Activated CD8-positive, alpha-beta memory T cell treated with anti-CD3 and anti-CD28 coated beads, Interleukin-2, amount 10 ng/mL, durations not matched to agents 7 days and 5 days (primary cell): ENCODE measurements at places on chromosomes 11 and 22. TPM values are rescaled to one million over a fixed set of nuclear protein-coding genes. Genes with fewer than 3 reads are reported as not detected.

DNA sequence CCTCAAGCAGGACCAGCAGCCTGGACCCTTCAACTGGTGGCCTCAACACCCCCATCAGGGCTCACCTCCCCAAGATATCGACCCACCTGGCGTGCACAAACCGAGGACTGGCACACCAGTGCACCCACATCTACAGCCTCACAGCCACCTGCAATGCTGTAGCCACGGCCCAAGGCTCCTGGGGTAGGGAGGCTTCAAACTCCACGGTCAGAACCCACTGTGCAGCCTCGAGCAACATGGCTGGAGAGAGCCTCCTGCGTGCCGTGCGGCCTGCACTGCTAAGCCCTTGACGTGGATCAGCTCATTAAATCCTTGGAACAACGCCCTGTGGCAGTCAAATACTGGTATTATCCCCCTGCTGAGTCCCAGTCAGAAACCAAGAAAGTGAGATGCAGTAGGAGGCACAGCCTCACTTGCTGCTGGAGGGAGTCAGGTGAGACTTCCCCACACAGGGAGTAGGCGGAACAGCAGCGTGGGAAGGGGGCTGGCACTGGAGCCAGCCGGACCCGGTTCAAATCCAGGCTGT is 4.6 kb downstream of the CARD10 start:
- no peak for DNase-seq

SCARF2 gene
- 1.1 TPM for total RNA-seq

MS4A8 gene
- total RNA-seq = not detected

SEC14L2 gene
- total RNA-seq = 4.8 TPM

LGR4 gene
- total RNA-seq = 0.42 TPM

- DNase-seq = no peak
Observed at GRCh38 chr22:46749682-46750529, 11.9 kb upstream of the CERK start.

OR51E2 gene
- not detected for total RNA-seq

DNA sequence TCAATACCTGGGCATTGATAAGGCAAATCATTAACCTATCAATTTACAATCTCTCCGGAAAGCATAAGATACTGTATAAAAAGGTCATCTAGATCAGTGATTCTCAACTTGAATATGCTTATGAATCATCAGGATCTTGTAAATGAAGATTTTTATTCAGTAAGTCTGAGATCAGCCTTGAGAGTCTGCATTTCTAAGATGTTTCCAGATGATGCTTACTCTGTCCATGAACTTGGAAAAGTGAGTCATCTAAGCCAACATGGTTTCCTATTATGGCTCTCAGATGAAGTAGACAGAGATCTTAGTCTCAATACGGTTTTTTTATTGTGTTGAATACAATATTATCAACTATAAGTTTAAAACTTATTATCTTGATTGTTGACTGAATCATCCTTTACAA is 226.4 kb upstream of the KIRREL3 start:
- DNase-seq = no peak

NELL1 gene
- total RNA-seq = not detected

DNA sequence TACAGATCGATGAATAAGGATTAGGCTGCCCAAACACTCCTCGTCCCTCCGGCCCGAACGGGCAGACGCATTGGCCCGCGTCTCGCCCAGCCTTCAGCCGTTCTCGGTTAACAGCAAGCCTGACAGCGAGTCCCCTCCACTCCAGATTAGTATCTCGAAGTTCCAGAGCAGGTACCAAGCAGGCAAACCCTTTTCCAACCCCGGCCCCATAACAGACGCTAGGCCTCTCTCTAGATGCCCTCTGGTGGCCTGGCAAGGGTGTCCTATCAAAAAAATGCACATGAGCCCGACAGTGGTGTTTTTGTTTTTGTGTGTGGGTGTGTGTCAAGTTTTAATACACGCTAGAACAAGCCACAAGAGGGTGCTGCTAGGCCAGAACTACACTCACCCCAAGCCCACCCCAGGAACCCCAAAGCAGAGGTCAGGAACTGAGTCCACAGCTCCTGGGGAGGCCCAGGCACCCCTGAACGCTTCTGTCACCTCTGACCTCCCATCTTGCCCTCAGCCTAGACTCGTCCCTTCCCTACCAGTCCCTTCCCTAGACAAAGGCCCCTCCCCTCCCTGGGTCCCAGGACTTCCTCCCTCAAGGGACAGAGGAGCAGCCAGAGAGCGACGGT is 658 bp upstream of the ARFGAP2 start:
- DNase-seq = peak; percentile 87

OR5T1 gene
- not detected for total RNA-seq

P2RY6 gene
- not detected for total RNA-seq

GRCh38 chr11:128941573-128942271 is 949 bp downstream of the TP53AIP1 start:
- no peak for DNase-seq

- DNase-seq = peak; percentile 49
Observed at GRCh38 chr11:61787928-61788491, 4.4 kb downstream of the TMEM258 start.

GRCh38 chr11:84408946-84409411 is 1122.8 kb upstream of the CCDC90B start:
- DNase-seq = no peak

GRCh38 chr22:30196141-30196879 is 50.2 kb downstream of the LIF start:
- DNase-seq = no peak

- DNase-seq = no peak
Observed at GRCh38 chr11:118592616-118593367, 14.6 kb upstream of the PHLDB1 start.

MS4A4A gene
- total RNA-seq = not detected

DNA sequence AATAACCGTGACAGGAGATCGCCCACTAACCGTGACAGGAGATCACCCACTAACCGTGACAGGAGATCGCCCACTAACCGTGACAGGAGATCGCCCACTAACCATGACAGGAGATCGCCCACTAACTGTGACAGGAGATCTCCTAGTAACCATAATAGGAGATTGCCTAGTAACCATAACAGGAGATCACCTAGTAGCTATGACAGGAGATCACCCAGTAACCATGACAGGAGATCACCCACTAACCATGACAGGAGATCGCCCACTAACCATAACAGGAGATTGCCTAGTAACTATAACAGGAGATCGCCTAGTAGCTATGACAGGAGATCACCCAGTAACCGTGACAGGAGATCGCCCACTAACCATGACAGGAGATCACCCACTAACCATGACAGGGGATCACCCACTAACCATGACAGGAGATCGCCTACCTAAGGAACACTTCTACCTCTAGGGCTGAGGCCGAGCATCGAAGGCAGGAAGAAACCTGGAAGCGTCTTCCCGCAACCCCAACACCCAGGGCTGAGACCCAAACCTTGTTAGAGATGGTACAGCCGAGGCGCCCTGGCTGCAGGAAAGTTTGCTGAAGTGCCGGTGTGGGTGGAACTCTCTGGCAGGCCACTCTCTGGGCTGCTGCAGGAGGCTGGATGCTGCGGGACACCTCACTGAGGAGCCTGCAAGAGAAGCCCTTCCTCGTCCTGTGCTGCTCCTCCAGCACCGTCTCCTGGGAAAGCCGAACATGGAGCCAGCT is 67.5 kb upstream of the THY1 start:
- DNase-seq = no peak

GRCh38 chr11:10742460-10743208 is 8.4 kb upstream of the CTR9 start:
- peak; percentile 72 for DNase-seq

GRCh38 chr22:30694171-30694639 is 469 bp upstream of the OSBP2 start:
- DNase-seq = peak; percentile 74

DNA sequence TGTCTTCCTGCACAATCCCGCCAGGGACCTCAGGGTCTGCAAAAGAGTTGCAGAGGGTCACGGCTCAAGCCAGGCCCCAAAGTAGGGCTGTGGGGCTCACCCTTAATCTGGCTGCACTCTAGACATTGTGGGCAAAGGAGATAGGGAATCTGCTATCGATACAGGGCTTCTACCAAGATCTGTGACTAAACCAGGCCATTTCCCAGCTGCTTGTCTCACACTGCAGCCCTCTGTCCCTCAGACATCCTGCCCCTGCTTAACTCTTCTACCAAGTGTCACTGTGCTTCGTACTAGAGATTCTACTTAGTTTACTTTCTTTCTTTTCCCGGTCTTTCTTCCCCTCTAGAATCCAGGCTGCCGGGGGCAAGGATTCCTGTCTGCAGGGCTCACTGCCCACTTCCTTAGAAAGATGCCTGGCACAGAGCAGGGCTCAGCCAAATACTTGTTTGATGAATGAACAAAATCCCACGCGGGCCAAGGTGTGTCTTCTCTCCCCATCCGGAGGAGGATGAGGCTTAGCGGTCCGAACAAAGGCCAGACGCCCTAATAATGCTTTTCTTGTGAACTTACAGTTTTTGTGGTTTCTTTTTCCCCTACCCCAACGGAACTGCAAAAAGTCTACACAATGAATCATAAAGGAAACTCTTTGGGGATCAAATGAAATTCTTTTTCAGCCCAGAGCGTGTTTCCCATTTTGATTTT is 61.3 kb upstream of the ANO1 start:
- DNase-seq = no peak

DNA sequence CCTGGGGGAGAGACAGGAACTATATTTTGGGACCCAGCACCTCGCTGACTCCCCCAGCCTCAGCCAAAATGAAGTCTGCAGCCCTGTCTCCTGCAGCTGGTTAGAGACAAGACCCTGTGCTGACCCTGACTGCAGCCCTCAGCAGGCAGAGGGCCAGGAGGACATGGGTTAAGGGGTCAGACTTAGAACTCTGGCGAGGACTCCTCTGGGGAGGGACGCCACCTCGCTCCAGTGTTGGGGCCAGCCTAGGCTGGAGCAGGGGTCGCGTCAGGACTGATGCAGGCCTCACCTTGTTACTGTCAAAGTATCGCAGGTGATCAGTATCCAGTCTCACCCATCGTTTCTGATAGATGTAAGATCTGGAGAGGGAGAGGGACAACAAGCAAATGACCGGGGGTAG is 36.9 kb upstream of the PDE2A start:
- DNase-seq = no peak

CXCR5 gene
- 0.30 TPM for total RNA-seq

- no peak for DNase-seq
Observed at GRCh38 chr22:48357196-48357595, 1470.5 kb downstream of the BRD1 start.
